Activated CD8-positive, alpha-beta T cell treated with anti-CD3 and anti-CD28 coated beads, Interleukin-2, amount 10 ng/mL, durations not matched to agents 7 days and 5 days (primary cell): ENCODE measurements at places on chromosomes 16 and 17. TPM values are rescaled to one million over a fixed set of nuclear protein-coding genes. Genes with fewer than 3 reads are reported as not detected.

The PRCD gene
- total RNA-seq: not detected

The TP53TG3C gene
- not detected for total RNA-seq

The CDH5 gene
- not detected for total RNA-seq

- DNase-seq: no peak
Observed at GRCh38 chr17:75819116-75819515, 25.1 kb downstream of the UNC13D start.

DNA sequence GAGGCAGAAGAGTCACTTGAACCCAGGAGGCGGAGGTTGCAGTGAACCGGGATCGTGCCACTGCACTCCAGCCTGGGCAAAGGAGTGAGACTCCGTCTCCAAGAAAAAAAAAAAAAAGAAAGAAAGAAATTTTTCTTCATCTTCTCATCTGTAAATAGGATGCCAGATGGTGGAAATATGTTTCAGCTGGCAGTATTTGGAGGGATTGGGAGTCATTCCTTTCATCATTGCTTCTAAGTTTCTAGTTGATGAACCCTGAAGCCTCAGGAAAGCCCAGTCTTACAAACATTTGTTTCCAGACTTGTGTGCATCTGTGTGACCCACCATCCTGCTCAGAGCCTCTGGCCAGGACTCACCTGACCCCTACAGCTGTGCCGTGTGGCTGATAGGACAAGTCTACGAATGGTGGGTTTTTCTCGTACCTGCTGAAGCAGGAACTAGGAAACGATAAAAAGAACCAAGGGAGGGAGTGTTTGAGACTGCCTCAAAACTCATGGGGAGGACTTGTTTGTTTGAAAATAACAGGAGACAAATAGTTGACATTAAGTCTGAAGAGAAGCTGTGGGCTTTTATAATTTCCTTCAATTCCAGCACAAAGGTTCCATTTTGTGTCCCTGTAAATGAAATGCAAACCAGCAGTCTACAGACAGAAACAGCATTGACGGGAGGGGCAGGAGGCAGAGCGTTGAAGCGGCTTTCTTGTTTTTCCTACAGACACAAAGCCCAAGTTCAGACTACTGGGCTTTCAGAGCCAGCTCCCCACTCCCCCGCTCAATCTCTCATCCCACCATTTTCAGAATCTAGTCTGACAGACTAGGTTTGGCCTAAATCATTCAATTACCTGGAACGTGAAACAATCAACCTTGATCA, 24.9 kb downstream of the CDRT4 start:
- no peak for DNase-seq

- DNase-seq: no peak
Observed at GRCh38 chr16:30375864-30376263, 1.3 kb downstream of the MYL11 start.

GRCh38 chr16:81804134-81804610, 25.1 kb downstream of the PLCG2 start:
- no peak for DNase-seq

GRCh38 chr16:57507136-57508034, 21.1 kb upstream of the DOK4 start:
- DNase-seq: no peak

GRCh38 chr17:50956409-50956749, 90.2 kb upstream of the TOB1 start:
- no peak for DNase-seq

- DNase-seq: no peak
Observed at GRCh38 chr17:19343671-19344151, 18.8 kb downstream of the B9D1 start.

DNA sequence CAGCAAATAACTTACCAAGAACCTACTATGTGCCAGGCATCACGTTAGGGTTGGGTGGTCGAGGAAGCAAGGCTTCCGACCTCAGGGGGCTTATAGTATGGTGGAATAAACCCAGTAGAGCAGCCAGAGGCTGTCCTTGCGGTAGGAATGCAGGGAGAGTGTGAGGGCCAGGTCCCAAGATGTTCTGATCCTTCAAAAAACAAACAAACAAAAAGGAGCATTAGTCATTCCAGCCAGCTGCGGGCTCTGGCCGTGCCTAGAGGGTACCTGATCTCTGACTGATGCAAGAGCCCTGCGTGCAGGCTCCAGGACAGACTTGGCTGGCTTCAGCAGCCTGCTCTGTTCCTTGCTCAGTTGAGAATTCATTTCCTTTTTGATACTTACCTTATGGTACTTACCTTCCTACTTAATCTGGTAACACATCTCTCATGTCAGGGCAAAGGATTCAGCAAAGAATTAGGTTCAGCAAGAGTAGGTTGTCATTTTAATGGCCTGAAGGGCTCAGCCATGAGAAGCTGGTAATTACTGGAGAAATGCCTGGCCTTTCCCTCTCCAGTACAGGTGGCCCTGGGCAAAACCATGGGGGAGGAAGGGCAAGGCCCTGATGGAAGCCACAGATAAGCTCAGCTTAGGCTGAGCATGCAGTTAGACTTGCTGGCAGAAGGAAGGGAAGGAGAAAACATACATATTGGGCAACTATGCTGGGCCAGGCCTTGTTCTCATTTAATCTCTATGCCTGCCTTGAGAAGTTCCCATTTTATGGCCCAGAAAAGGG, 18.4 kb downstream of the CYB5D2 start:
- DNase-seq: no peak

GRCh38 chr16:52470585-52470984, 76.4 kb downstream of the TOX3 start:
- DNase-seq: no peak

- DNase-seq: no peak
Observed at GRCh38 chr16:71927383-71927782, 32.1 kb downstream of the IST1 start.

DNA sequence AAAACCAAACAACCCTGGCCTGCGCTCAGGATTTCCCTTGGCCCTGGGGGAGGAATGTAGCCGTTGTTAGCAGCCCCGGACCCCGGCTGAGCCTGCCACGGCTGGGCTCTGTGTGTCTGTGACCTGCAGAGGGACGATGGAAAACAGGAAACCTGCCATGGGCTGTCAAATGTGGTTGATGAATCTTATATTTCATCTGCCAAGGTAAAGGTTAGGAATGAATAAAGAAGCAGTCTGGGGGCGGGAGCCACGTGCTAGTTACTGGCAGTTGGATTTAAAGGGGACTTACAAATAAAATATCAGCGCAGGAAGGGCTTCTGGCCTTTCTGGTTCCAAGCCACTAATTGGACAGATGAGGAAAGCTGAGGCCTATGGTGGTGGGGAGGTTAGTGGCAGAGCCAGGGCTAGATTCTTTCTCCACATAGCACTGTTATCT, at the start of gene KRT23:
Gene KRT23, minus strand, starts transcription at position 263 of the 436 bp plus-strand sequence. CDS start 1,043 bp downstream, outside the sequence.
- DNase-seq: no peak

DNA sequence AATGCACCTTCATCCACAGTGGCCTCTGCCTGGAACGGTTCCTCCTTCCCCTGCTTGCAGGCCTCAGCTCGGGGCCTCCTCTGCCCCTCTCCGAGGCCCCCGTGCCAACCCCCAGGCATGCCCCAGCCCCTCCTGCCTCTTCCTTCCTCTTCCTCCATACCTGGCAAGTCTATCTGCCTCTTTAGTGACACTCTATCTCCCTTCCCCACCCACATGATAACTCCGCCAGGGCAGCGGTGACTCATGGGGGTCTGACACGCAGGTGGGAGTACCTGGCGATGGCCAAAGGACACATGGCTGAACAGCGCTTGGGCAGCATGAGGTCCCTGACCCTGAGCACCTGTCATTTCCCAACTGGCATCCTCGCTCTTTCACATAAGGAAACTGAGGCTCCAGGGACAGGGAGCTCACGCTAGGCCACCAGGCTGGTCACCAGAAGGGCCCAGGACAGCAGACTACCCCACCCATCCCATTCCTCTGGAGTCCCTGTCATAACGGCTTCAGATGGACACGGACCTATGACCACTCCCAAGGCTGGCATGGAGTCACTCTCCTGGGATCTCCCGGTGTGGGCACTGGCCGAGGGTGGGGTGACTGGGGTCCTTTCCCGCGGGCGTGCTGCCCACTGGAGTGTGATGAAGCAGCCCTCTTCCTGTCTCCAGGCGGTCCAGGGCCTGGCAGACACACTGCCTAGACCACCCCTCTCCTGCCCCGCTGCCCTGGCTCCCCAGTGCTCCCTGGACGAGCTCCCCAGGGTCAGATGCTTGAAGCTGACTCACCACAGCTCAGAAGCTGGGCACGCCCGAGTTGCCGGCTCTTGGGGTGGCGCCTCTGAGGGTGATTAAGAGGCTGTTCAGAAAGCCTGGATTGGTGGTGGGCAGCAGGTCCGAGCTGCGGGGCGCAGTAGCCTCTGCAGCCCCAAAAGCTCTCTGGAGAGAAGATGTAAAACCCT, 100.6 kb downstream of the ENGASE start:
- no peak for DNase-seq

DNA sequence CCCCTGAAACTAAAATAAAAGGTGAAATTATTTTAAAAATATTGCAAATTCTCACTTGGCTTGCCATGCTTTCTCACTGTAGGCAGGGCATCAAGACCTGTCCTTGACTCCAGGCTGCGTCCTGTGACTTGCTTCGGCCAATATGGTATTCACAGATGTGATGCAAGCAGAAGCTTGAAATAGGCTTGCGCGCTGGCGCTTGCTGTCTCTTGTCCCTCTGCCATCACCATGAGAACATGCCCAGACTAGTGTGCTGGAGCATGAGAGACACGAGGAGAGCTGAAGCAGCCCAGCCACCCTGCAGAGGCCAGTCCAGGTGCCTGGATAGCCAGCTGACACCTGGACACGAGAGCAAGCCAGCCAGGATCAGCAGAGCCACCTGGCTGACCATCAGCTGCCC, 21.8 kb upstream of the ZKSCAN2 start:
- no peak for DNase-seq

DNA sequence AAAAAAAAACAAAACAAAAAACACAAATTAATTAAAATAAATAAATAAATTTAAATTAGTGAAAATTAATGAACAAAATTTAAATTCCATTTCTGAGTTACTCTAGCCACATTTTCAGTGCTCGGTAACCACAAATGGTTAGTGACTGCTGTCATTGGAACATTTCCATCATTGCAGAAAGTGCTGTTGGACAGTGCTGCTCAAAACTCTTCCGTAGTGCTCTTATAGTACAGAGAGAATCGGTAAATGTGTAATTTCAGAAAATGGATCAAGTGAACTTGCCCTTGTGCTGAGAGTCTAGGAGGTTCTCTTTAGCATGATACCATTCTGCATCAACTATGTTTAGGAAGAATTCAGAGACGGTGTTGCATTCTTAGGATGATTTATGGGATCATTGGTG, 23.7 kb downstream of the ZNRF1 start:
- DNase-seq: no peak

- DNase-seq: no peak
Observed at GRCh38 chr17:68748381-68748780, 147.2 kb upstream of the FAM20A start.

DNA sequence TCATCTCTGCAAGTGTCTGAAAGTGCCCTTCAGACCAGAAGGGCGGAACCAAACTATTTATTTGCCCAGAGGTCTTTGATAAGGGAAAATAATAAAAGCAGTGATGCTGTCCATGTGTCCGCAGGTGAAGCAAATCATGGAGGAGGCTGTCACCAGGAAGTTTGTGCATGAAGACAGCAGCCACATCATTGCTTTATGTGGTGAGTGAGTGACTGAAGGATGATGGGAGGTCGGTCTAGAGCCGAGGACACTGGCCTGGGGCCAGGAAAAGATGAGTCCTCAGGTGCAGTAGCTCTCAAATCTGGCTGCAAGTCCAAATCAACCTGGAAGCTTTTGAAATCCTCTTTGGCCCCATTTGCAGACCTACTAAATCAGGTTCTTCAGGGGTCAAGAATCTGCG, 6.1 kb downstream of the SGSM2 start:
- DNase-seq: peak; percentile 52

- DNase-seq: no peak
Observed at GRCh38 chr16:74474416-74474815, 53.1 kb upstream of the CLEC18B start.

DNA sequence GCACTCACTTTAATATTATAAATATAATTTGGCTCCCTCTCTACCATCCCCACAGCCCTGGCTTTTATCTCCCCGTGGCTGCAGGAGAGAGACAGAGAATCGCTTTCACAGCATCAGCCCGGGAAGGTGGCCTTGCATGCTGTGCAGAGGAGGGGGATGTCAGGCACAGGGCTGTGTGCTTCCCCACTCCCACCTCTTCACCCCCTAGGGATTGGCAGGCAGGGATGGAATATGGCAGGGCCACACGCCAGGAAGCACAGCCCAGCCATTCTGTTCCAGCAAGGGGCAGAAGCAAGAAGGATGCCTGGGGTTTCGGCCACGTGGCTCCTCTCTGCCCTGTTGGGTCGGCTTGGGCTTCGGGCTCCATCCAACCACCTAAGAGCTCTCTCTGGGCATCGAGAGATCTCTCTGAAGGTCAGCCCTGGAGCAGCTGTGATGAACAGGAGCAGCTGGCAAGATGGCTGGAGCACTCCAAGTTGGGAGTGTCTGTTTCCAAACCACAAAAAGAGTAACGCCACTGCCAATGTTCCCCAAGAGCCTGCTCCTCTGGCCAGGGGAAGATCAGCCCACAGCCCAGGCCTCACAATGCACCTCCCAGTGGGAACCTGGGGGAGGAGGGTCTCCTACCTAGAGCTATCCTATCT, 223.2 kb downstream of the C16orf78 start:
- DNase-seq: no peak

DNA sequence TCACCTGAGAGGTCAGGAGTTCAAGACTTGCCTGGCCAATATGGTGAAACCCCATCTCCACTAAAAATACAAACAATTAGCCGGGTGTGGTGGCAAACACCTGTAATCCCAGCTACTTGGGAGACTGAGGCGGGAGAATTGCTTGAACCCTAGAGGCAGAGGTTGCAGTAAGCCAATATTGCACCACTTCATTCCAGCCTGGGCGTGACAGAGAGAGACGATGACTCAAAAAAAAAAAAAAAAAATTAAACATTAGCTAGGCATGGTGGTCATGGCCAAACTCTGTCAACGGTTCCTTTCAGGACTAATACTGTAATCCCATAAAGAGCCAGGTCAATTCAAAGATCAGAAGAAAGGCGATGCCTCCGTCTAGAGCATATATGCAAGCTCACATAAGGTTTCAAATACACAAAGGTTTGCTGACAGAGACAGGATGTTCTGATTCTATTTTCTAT, 2.4 kb downstream of the RNF157 start:
- DNase-seq: no peak

DNA sequence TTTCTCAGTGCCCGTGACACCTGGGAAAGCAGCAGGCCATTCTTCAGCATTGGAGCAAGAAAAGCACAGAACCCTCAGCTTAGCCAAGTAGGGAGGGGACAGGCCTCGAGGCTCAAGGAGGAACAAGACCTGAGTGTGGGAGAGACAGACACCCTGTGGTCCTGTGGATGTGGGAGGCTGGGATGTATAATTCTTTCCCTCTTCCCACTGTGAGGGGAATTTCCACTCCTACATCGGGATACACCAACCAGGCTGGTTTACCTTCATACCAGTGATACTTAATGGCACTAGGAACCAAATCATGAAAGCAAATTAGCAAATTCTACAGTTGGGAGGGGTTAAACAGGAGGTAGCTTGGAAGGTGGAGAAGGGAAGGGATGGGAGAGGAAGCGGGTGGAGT, 41.7 kb downstream of the LYRM1 start:
- DNase-seq: no peak
